NCI-H1436 treated with DMSO at 0.1 percent for 48 hours (cell line): ENCODE measurements at places on chromosomes 5 and 9.
A peak's percentile ranks its signal among the peaks of the same experiment; 100 is the strongest.

- no peak for DNase-seq
Measured at GRCh38 chr9:14068690-14069089, 245.3 kb downstream of the NFIB start.

- DNase-seq = peak; percentile 7
Measured at GRCh38 chr9:133121198-133121914, at the start of gene RALGDS. TSS of gene RALGDS (minus strand) at chr9:133121240. CDS start at chr9:133121154, 86 bp downstream.

DNA sequence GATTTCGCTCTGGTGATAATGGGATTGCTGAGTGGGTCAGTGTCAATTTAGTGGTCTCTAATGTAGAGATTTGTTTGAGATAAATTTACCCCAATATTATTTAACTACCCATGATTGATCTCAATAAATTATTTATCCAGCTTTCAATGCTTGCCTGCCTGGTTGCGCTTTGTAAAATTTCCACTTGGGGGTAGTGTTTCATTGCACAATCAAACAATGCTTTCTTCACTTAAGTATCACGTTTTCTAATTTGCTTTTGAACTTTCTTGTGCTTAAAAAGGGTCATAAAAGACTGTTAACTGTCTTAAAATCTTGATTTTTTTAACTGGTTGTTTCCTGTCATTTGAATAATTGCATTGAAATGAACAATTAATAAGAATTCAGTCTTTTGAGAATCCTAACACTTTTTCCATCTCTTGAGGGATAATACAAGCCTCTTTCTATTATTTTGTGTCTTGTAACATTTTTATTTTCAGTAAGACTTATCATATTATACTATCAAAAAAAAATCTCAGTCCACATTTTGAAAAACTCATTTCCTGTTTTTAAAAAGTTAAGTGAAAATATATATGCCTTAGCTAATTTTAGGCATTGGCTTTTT lies 18.7 kb downstream of the HSD17B4 start:
- DNase-seq = no peak

GRCh38 chr5:88384886-88385285 lies 116.2 kb upstream of the TMEM161B start:
- DNase-seq = no peak

DNA sequence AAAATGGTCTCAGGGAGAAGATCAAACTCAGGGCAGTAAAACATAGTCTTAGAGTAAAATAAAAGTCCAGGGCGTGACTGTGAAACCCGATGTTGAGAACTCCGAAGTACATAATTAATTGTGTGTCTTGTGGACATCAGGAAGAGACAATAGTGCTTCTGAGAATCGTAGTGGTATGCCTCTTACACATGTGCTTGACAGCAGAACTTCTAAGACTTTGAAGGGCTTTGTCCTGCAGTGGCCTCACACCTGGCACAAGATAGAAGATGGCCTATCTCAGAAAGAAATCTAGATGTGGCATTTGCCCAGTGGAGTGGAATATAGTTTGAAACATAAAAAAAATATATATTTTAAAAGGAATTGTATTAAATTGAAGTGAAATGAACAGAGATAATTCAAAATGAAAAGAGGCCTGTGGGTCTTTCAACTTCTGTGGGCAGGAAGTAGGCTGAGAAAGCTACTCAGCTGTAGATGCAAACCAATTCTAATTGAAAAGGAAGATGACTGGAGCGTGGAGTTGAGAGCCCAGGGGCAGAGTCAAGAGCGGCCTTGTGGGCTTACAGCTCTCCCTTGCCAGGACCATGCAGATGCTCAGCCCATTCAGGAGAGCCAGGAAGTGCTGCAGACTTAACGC lies 468.4 kb downstream of the KDM4C start:
- DNase-seq = no peak

DNA sequence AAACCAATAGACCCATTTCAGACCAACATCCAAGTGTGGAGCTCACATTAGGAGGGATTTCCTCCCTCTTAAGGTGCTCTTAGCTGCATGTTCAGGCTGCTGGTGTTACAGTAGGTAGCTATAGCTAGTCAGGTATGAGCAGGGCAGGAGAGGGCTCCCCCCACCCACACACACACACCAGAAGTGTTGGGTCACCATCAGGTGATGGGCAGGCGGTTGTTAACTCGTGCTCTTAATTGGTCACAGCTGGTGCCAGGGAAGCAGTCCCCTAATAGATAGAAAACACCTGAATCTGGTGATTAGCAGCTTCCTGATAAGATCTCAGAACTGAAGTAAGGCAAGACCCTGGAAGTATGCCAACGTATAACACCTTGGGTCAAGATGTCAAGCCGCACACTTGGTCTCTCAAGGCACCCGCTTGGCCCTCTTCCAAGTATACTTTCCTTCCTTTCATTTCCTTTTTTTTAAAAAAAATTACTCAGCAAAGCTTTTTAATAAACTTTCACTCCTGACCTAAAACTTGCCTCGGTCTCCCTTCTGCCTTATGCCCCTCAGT lies 532.4 kb downstream of the DNAH5 start:
- DNase-seq = no peak

DNA sequence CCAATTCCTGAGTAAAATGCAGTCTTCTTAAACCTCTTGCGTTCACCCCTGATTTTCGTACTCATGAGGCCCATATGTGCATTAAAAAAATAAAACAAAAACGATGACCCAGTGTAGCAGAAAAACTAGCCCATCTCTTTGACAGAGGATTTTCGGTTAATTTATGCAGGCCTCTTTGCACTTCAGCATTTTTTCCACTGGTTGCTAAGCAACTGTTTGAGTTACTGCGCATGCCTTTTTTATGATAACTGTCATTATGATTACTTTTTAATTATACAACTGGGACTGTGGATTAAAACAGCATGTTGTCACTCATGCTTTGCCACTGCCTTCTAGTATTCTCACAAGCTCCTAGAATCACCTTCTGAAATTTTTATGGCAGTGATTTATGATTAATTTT lies 165.0 kb downstream of the SMARCA2 start:
- DNase-seq = peak; percentile 9

GRCh38 chr5:159619826-159620225 lies 289.5 kb upstream of the IL12B start:
- no peak for DNase-seq

- peak; percentile 78 for DNase-seq
Measured at GRCh38 chr5:94111209-94112004, 370.0 kb upstream of the POU5F2 start.

GRCh38 chr5:100574716-100575115 lies 39.5 kb downstream of the FAM174A start:
- no peak for DNase-seq

DNA sequence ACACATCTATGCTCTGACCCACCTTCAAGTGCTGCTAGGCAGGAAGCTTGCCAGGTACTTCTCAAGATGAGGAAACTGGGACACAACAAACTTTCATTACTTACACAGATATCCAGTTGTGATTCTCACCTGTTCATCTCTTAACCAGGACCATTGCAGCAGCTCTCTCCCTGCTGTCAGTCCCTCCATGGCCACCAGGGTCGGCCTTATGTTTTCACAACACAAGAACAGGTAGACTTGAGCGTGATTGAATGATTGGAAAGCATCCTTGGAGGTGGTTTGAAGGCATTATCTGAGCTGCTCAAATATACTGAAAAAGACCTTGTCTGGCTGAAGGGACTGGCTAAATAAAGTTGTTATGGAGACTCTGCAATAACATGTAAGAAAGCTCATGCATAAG lies 94.4 kb downstream of the MTREX start:
- DNase-seq = no peak

- no peak for DNase-seq
Measured at GRCh38 chr9:23447166-23447565, 378.9 kb downstream of the ELAVL2 start.

DNA sequence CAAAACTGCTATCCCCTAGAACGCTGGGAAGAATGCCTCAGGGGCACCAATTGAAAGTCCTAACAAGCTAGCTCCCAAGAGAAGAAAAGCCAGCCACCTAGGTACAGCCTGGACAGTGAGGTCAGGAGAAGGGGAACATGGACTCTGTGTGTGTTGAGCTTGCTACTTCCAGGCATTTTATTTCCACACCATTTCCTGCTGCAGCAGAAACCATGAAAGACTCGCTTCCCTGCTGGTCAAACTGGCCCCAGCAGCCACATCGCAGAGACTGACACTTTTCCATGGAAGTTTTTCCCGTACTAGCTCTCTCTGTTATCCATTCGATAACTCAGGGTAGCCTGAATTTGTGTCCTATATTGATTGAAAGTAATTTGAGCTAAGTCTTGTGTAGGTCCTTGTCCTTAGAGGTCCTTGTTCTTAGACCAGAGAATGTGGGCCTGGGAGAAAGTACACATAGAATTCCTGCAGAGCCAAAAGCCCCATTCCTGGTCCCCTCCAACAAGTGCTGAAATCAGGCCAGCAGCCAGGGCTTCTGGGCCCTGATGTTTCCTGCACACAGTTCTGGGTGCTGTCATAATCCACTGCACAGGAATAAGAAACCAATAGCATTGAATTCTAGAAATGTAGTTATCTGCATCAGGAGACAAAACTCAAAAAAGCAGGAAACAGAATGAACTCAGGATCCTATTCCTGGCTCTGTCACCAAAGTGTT lies 96.6 kb downstream of the BRINP1 start:
- no peak for DNase-seq

DNA sequence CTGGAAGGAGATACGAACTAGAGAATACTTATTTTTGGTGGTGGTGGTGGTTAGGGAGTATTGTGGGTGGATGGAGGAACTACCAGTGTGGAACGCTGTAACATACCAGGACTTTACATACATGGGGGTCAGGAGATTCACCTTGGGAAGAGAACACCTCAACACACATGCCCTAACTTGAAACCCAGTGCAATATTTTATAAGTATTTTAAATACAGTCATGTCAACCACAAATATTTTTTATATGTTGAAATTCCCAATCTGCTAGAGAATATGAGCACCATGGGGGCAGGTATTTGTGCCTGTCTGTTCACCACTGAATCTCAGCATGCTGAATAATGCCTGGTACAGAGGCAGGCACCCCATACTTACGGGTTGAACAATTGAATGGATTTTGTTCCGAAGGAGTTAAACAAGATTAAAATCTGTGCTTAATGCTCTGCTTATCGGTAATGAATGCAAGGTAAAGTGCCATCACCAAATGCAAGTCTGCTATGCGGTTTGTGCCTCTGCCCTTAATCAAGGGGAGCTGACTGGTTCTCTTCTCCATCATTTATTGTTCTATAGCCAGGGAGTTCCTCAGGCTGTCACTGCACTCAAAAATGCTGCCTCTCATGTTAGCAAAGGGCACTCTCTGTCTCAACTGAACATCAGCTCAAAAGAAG lies 65.3 kb downstream of the RASEF start:
- DNase-seq = no peak

GRCh38 chr5:154408811-154409210 lies 37.0 kb upstream of the SAP30L start:
- DNase-seq = no peak

DNA sequence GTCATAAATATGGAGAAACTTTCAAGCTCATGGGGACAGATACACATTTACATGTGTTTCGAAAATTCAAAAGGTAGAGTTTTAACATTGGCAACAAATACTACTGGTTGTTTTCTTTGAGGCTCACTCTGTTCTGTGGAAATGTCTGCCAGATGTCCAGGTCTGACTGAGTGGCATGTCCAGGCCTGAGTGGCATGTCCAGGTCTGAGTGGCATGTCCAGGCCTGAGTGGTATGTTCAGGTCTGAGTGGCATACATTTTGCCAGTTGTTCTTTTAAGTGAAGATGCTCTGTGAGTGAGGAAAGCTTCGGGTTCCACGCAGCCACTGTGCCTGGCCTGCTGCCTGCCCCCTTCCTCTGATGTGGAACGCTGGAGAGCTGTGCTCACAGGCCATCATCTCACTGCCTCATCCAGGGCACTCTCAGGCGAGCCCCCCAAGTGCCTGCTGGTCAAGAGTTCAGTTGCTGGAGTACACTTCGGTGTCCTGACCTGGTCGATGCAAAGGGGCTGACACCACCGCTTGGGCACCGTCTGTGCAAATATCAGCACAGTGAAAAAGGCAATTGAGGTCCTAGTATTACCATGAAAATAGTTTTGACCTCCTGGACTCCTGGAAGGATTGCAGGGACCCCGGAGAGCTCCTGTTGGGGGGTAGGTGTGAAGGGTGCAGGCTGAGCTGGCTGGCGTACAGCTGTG lies 89.9 kb downstream of the EHMT1 start:
- no peak for DNase-seq

- no peak for DNase-seq
Measured at GRCh38 chr5:107430071-107430625, 240.6 kb downstream of the EFNA5 start.

- no peak for DNase-seq
Measured at GRCh38 chr5:35920890-35921289, 17.5 kb downstream of the CAPSL start.

DNA sequence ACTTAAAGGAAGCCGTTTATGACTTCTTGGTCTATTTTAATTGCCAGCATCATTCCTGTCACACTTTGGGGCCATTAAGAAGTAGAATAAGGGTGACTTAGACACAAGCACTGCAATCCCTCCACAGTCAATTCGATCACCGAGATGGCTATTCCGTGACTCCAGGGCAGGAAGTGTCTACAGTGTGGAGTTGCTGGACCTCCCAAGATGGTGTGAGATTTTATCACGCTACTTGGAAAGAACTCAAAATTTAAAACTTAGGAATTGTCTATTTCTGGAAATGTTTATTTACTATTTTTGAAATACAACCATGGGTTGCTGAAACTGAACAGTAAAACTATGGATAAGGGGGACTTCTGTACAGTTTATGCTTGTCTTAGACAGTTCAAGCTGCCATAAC lies 6.2 kb downstream of the FBXL7 start:
- DNase-seq = no peak

GRCh38 chr9:119907056-119907455 lies 537.8 kb upstream of the BRINP1 start:
- DNase-seq = no peak

GRCh38 chr5:175709276-175709781 lies 51.5 kb downstream of the HRH2 start:
- no peak for DNase-seq
